Naive thymus-derived CD4-positive, alpha-beta T cell (primary cell): ENCODE measurements at places on chromosomes 7 and 10. TPM values are rescaled to one million over a fixed set of nuclear protein-coding genes. Genes with fewer than 3 reads are reported as not detected.

The ATRNL1 gene
- polyA plus RNA-seq, result not detected

The CALHM3 gene
- not detected for polyA plus RNA-seq

The SHTN1 gene
- not detected for polyA plus RNA-seq

The PMS2 gene
- 18.6 TPM for polyA plus RNA-seq

The INA gene
- not detected for polyA plus RNA-seq

The ZNF789 gene
- polyA plus RNA-seq, result 10.6 TPM

DNA sequence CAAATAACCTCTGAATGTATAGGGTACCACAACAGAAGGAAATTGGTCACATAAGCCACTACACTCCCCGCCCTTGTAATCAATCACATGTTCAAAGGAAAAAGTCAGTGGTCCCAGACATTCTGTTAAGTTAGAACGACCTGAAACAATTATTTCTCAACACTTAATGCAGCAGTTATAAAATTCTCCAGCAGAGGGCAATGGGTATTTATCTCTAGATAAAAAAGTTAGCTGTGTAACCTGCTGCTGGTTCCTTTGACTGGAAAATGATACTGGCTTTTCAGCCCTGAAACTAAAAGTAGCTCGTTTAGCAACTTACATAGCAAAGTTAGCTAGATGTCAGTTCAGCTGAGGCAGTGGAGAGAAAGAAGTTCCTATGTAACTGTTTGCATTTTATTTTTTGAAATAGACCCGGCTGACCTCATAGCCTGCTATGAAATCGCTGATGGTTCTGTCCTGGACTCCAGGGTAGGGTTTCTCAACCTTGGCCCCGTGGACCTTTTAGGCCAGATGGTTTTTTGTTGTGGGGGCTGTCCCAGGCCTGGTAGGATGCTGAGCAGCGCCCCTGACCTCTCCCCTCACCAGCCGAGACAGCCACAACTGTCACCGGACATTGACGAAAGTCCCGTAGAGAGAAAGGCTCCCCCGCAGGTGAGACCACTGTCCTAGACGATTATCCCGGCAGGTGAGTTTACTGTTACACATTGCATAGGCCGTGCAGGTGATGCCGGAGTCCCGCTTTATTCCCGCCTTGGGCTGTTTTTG, 40.2 kb upstream of the PROSER2 start:
- no peaks in the 10 kb centered on the region for H3K27me3 ChIP-seq
- no peaks in the 10 kb centered on the region for H3K4me1 ChIP-seq
- H3K4me3 ChIP-seq, result no peak overlapping the region
- no peak for DNase-seq
- H3K27ac ChIP-seq, result no peak overlapping the region
- no peaks in the 10 kb centered on the region for H3K36me3 ChIP-seq

DNA sequence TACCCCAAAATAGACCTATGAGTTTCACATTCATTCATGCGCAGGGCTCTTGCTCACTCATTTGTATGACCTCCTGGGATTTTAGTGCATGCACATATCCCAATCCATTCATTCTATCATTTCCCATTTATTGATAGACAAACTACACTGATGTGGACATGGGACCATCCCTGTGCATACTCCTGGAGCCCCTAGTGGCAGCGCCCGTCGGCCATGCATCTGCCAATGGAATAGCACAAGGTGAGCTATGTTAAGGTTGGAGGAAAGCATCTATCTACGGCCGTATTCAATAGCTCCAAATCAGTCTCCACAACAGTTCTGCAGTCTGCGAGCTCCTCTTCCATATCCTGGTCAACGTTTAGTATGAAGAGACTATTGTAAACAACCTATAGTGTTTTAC, 31.7 kb upstream of the FIGNL1 start:
- no peak overlapping the region for H3K4me3 ChIP-seq
- H3K27ac ChIP-seq, result no peak overlapping the region
- H3K36me3 ChIP-seq, result no peaks in the 10 kb centered on the region
- no peaks in the 10 kb centered on the region for H3K27me3 ChIP-seq

- no peaks in the 10 kb centered on the region for H3K27me3 ChIP-seq
- no peaks in the 10 kb centered on the region for H3K4me1 ChIP-seq
- H3K4me3 ChIP-seq, result no peak overlapping the region
- H3K36me3 ChIP-seq, result peaks cover 3% of the 10 kb centered on the region
- no peak overlapping the region for H3K27ac ChIP-seq
Measured at GRCh38 chr10:112722758-112723157, 227.3 kb upstream of the TCF7L2 start.

DNA sequence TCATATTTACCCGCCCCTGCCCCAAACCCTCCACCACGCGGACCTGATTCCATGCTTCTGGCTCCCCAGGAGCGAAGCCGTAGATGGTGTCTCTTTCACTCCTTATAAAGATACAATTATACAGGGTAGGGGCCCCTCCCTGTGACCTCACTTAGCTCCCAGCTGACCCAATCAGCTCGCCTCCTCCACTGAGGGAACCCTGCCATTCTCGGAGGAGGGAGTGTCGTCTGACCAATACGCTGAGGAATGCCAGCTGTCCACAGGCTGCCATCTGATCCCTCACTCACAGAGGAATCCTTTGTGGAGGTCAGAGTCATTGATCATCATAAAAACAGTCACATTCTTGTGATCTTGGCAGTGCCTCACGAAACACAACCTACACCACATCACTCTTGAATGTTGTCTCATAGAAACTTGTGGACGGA, 67.5 kb upstream of the INSIG1 start:
- H3K4me1 ChIP-seq, result no peaks in the 10 kb centered on the region
- no peaks in the 10 kb centered on the region for H3K36me3 ChIP-seq
- no peak overlapping the region for H3K4me3 ChIP-seq
- no peaks in the 10 kb centered on the region for H3K27me3 ChIP-seq

DNA sequence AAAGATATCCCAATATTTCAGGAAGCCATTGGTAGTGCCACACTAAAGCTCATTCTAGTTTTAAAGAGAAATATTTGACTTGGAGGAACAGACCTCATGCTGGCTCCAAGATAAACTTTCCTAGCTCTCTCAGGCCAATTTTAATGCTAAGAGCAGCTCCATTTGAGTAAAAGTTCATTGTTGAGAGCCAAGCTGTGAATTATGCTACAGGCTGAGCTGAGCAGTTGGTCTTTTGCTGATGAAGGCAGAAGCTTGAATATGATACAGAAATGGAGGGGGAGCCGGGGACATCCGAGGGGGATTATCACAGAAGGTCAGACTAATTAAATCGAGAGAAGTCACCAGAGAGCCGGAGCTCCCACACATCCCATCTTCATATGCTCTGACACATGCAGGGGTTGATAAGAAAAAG, 175.7 kb upstream of the AUTS2 start:
- H3K4me3 ChIP-seq, result no peak overlapping the region
- H3K27me3 ChIP-seq, result no peaks in the 10 kb centered on the region
- H3K36me3 ChIP-seq, result no peaks in the 10 kb centered on the region

DNA sequence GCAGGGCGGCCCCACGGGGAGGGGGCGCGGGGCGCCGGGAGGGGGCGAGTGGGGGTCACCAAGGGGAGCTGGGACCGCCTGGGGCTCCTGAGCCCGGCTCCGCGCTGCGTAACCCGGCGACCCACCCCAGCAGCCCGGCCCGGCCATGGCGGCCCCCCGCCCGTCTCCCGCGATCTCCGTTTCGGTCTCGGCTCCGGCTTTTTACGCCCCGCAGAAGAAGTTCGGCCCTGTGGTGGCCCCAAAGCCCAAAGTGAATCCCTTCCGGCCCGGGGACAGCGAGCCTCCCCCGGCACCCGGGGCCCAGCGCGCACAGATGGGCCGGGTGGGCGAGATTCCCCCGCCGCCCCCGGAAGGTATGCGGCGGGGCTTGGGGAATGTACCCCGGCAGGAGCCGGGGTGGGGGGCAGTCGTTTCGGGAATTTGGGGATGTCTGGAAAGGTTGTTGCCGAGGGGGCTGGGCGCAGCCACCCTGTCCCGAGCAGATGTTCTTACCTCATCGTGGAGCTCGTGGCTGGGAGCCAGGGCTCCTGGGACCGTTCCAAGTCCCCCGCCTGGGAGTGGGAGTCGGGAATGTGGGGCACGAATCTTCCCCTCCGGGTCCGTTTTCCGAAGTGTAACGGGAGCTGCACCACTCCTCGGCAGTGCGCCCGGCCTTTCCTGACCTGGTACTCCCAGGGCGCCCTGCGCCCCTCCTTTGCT, 431 bp downstream of the ZYX start:
- H3K36me3 ChIP-seq, result no peaks in the 10 kb centered on the region
- DNase-seq, result no peak
- H3K27ac ChIP-seq, result peak overlapping the region; percentile 91
- H3K4me3 ChIP-seq, result peak overlapping the region; percentile 92

GRCh38 chr7:4235596-4235995, 446.5 kb upstream of the FOXK1 start:
- no peak overlapping the region for H3K27ac ChIP-seq
- no peaks in the 10 kb centered on the region for H3K27me3 ChIP-seq
- no peaks in the 10 kb centered on the region for H3K36me3 ChIP-seq
- H3K4me1 ChIP-seq, result no peaks in the 10 kb centered on the region
- no peak overlapping the region for H3K4me3 ChIP-seq
- no peak for DNase-seq

DNA sequence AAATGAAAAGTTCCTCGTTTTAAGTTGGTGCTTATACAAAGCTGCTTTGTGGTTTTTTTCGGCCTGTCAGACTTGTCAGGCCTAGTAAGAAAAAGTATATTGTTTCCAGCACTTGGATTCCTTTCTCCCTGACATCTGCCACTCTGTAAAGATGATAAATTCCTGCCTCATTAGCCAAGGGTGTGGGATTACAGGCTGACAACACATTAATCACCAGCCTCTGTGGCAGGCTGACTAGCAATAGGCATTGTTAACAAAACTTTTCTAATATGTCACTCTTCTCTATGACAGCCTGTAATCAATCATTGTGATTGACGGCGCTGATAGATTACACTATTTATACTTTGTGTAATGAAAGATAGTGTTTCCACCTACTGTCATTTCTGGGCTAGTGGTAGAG, 682.5 kb downstream of the LRMDA start:
- no peaks in the 10 kb centered on the region for H3K27me3 ChIP-seq
- no peaks in the 10 kb centered on the region for H3K4me1 ChIP-seq
- no peak for DNase-seq
- no peak overlapping the region for H3K27ac ChIP-seq
- H3K4me3 ChIP-seq, result no peak overlapping the region

DNA sequence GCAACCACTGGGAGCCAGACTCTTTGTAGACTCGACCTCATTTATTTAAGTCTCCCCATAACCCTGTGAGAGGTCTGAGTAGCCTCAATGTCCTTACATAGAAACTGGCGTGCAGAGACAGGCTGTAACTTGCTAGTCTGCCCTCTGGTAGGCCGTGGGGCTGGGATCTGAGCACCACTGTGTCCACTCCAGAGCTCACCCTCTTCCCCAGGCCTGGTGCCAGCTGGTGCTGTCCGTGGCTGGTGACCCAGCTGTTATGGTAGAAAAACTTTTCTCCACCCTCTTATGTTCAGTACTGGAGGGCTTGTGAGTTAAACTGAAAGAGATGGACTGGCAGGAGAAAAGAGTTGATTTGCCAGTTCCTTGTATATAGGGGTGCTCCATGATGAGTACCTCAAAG, 41.9 kb downstream of the ADAMTS14 start:
- no peak overlapping the region for H3K4me3 ChIP-seq
- no peaks in the 10 kb centered on the region for H3K36me3 ChIP-seq
- no peaks in the 10 kb centered on the region for H3K27me3 ChIP-seq
- H3K4me1 ChIP-seq, result no peaks in the 10 kb centered on the region
- DNase-seq, result no peak
- H3K27ac ChIP-seq, result no peak overlapping the region

- no peak overlapping the region for H3K4me3 ChIP-seq
- H3K4me1 ChIP-seq, result no peaks in the 10 kb centered on the region
- H3K36me3 ChIP-seq, result no peaks in the 10 kb centered on the region
- DNase-seq, result no peak
Measured at GRCh38 chr7:4768597-4769569, 6.5 kb upstream of the AP5Z1 start.

GRCh38 chr7:18144166-18144565, 116.5 kb upstream of the PRPS1L1 start:
- no peak for DNase-seq
- H3K4me1 ChIP-seq, result no peaks in the 10 kb centered on the region
- no peak overlapping the region for H3K27ac ChIP-seq
- H3K27me3 ChIP-seq, result peaks cover 5% of the 10 kb centered on the region
- no peaks in the 10 kb centered on the region for H3K36me3 ChIP-seq

- H3K27ac ChIP-seq, result no peak overlapping the region
- no peaks in the 10 kb centered on the region for H3K4me1 ChIP-seq
- no peaks in the 10 kb centered on the region for H3K36me3 ChIP-seq
- no peak overlapping the region for H3K4me3 ChIP-seq
Measured at GRCh38 chr7:80131675-80132435, 2.8 kb upstream of the GNAI1 start.

- no peaks in the 10 kb centered on the region for H3K4me1 ChIP-seq
- no peak overlapping the region for H3K4me3 ChIP-seq
- peaks cover 3% of the 10 kb centered on the region for H3K36me3 ChIP-seq
- no peaks in the 10 kb centered on the region for H3K27me3 ChIP-seq
- DNase-seq, result no peak
Measured at GRCh38 chr7:116912269-116912909, 40.9 kb upstream of the ST7 start.

DNA sequence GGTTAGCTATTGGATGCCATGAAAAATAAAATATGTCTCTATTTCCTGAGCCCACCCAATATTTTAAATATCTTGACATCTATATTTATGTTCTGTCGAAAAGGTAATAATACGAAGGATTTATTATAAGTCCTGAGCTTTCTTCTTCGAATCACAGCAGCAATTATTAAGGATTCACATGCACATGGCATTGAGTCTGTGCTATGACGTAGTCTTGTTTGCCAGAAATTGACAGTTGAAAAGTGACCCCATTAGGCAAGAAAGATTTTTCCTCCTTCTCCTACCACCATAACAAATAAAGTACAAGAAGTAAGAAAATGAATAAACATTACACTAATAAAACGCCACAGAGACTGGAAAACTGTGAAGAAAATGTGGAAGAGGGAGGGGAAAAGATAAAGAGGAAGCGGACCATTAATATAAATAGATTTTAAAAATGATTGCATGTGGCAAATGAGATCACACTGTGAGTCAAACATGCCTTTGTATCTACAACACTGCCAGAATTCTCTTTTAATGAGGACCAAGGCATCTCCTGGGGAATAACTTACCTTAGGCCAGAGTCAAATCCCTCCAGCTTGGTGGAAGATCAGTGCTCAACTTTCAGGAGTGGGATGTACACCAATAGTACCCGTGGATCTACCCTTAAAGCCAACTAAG, 21.6 kb downstream of the FZD1 start:
- no peak overlapping the region for H3K27ac ChIP-seq
- H3K4me1 ChIP-seq, result no peaks in the 10 kb centered on the region
- DNase-seq, result no peak
- no peak overlapping the region for H3K4me3 ChIP-seq

DNA sequence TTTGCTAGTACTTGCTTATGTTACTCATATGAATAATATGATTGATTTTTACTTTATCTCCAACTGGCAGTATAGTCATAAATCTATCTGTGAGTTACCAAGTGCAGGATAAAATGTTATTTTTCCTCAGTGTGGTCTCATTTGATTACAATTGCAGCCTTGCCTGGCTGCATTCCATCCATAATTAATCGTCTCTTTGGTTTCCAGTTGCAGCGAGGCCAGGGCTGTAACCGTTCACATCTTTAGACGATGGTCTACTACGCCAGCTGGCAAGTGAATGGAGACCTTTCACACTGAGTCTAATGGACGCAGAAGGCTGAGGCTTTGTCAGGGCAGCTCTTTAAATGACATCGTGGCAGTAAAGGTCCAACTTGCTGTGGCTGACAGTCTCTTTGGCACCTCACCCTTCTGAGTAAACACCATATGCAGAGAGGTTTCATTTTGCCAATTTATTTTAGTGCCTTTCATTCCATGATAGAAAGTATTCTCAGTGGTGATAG, 84.0 kb downstream of the ARL4A start:
- no peaks in the 10 kb centered on the region for H3K36me3 ChIP-seq
- no peak overlapping the region for H3K27ac ChIP-seq
- H3K4me1 ChIP-seq, result no peaks in the 10 kb centered on the region
- H3K27me3 ChIP-seq, result no peaks in the 10 kb centered on the region
